Epithelial cell of umbilical artery (primary cell): ENCODE measurements at places on chromosomes 3 and 15. TPM values are rescaled to one million over a fixed set of nuclear protein-coding genes. Genes with fewer than 3 reads are reported as not detected.

PLD1 gene
- 40.7 and 60.7 TPM in 2 replicates for total RNA-seq

GPR149 gene
- total RNA-seq: not detected in 2 replicates

GOLGA6L24 gene
- not detected in 2 replicates for total RNA-seq

DAZL gene
- not detected in 2 replicates for total RNA-seq

ATP8B4 gene
- under 0.01 TPM in 1 of 2 replicates, not detected in the other for total RNA-seq

GOLGA6B gene
- total RNA-seq: not detected in 2 replicates

CCR4 gene
- total RNA-seq: under 0.01 and 0.30 TPM in 2 replicates

SKIC8 gene
- total RNA-seq: 120 and 160 TPM in 2 replicates

SLC6A20 gene
- not detected in 2 replicates for total RNA-seq

TMEM62 gene
- 12.0 and 27.4 TPM in 2 replicates for total RNA-seq

SPSB4 gene
- under 0.01 and 0.15 TPM in 2 replicates for total RNA-seq

OR5K1 gene
- not detected in 2 replicates for total RNA-seq

MLF1 gene
- total RNA-seq: 7.9 and 9.7 TPM in 2 replicates

STRIT1 gene
- total RNA-seq: not detected in 2 replicates

CLRN1 gene
- total RNA-seq: not detected in 2 replicates

FBN1 gene
- total RNA-seq: 57.8 and 82.2 TPM in 2 replicates

MASP1 gene
- 0.91 and 1.9 TPM in 2 replicates for total RNA-seq

LRRC28 gene
- 14.6 and 16.1 TPM in 2 replicates for total RNA-seq

LIPC gene
- not detected in 2 replicates for total RNA-seq

ZDHHC19 gene
- total RNA-seq: not detected in 2 replicates

SLC22A13 gene
- total RNA-seq: not detected in 2 replicates

DMXL2 gene
- total RNA-seq: 12.7 and 18.2 TPM in 2 replicates

THBS1 gene
- 6,476 and 6,779 TPM in 2 replicates for total RNA-seq

TFG gene
- 71.6 and 73.7 TPM in 2 replicates for total RNA-seq

LTF gene
- total RNA-seq: not detected in 2 replicates
